ENCODE measurements at places on chromosomes 13 and 19. TPM values are rescaled to one million over a fixed set of nuclear protein-coding genes. Genes with fewer than 3 reads are reported as not detected.

Gene OR7G2
- not detected for total RNA-seq

Gene KASH5
- total RNA-seq, result 1.3 TPM

Gene ZFP14
- 1.7 TPM for total RNA-seq

Gene UNC13A
- total RNA-seq, result 0.98 TPM

Gene ETV2
- 1.2 TPM for total RNA-seq

Measured in pancreas (tissue), 10 donors.